NCI-H748 treated with DMSO at 0.1 percent for 48 hours (cell line): ENCODE measurements at places on chromosomes 13 and 19.

DNA sequence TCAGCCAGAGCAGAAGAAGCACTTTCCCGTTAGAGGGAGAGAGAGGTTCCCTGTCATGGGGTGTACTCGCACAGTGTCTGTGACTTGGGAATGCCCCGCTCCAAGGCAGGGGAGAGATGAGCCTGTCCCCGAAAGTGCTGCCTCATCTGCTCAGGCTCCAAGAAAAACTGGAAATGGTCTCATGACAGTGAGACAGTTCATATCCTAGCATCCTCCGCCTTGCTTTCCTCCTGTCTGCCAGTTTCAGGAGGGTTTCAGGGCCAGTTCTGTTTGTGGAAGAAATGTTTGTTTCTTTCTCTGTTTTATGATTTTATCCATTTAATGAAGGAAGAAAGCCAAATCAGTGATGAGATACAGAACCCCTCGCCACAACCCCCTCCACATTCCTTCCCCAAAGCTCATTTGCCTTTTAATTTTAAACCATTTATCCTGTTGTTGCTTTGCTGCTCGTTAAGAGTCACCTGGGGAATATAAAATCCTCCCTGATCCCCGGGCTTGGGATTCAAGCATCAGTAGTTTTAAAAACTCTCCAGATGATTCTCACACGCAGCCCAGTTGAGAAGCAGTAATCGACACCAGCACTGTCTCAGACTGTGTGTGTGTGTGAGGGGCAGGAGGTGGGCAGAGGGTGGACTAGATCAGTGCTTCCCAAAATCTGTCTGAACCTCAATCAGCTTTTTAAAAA lies 144.6 kb upstream of the UBL3 start:
- DNase-seq, result no peak

GRCh38 chr13:30906411-30907051 lies 460 bp downstream of the MEDAG start:
- peak; percentile 25 for DNase-seq

- peak; percentile 81 for DNase-seq
These were observed at the start of gene CRYL1 for GRCh38 chr13:20525601-20526544. Gene CRYL1 (minus strand): TSS chr13:20525857. CDS start chr13:20525794, 63 bp downstream.

GRCh38 chr13:44156294-44156658 lies 217.3 kb upstream of the SERP2 start:
- DNase-seq, result no peak

- DNase-seq, result no peak
These were observed 14.7 kb upstream of the SIGLEC6 start for GRCh38 chr19:51546107-51546649.

DNA sequence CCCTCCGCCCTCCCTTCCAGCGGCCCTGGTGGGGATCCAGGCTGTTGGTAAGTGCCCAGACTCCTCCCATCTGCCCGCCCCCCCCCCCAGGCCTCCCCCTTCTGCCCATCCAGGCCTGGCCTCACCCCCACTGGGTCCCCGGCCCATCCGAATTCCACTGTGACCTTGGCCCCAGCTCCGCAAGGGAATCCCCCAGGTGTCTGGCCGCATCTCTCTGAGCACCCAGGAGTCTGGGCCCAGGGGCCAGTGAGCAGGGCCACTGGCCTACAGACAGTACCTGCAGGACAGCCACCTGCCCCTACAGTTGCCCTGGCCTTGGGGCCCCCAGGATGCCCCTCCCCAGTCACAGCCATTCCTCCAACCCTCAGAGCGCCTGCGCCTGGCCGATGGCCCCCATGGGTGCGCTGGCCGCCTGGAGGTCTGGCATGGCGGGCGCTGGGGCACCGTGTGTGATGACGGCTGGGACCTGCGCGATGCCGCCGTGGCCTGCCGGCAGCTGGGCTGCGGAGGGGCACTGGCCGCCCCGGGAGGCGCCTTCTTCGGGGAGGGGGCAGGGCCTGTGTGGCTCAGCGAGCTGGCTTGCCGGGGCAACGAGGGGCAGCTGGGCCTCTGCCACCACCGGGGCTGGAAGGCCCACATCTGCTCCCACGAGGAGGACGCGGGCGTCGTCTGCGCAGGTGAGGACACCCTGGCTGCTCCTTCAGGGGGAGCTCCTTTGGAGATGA lies 912 bp downstream of the SSC5D start:
- DNase-seq, result no peak

DNA sequence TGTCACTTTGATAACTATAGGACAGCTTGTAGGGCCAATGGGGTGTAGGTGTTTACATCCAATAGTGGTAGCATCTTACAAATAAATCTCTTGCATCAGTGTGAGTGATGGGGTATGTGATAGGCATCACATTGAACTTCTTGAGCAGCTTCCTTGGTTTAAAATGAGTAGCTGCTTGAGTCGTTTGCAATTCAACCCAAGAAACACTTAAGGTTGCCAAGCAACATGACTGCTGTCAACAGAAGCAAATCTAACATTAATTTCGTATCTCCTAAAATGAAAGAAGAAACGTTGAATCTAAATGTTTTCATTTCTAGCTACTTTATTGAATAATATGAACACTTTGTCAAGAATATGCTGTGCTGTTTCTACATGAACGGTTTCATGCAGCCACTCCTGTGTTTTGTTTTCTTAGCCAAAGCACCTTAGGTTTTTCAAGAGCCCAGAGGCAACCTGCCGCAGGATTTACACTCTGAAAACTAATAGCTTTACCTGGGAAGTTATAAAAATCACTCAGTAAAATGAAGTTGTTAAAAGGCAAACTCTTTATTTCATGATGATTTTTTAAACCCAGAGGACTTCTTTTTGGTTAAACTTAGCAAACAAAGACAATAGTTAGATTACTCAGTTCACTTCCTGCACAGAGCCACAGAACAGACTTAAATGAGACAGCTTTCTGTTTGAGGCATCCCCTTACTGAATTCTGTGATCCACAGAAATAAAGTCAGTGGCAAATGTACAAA lies 305.2 kb downstream of the MTUS2 start:
- no peak for DNase-seq

DNA sequence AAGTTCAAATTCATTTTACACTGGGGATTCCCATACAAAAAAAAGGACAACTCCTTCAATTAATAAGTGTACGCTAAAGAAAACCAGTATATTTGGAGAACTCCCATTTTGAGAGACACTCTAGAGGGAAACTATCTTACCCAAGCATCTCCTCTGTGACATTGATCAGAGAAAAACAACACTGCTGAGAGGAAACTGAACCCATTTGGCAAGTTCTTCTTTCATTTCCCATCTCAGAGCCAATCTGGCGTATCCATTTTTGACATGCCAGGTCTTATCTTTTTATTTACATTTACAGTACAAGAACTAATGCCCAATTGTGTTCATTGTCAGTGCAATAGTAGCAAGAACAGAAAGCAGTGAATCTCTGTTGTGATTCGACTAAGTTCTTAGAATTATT lies 30.1 kb downstream of the LIG4 start:
- DNase-seq, result no peak

- no peak for DNase-seq
These were observed 46.1 kb upstream of the DCUN1D2 start for GRCh38 chr13:113536461-113537110.

DNA sequence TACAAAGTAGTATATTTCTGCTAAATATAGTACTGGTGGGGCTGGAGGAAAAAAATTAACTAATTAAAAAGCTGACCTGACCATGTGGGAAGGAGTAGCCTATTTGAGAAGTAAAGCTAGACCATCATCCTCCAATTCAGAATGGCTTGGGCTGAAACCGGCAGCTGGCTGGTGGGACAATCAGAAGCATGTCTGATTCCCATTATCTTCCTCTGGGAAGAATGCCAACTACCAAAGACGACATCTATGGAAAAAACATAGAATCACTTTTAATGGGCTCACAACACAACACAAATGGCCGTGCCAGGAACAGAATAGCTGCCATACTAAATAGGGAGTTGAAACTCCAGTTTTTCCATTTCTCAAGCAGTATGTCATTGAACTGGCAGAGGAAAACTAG lies 120.4 kb upstream of the FREM2 start:
- DNase-seq, result peak; percentile 94

DNA sequence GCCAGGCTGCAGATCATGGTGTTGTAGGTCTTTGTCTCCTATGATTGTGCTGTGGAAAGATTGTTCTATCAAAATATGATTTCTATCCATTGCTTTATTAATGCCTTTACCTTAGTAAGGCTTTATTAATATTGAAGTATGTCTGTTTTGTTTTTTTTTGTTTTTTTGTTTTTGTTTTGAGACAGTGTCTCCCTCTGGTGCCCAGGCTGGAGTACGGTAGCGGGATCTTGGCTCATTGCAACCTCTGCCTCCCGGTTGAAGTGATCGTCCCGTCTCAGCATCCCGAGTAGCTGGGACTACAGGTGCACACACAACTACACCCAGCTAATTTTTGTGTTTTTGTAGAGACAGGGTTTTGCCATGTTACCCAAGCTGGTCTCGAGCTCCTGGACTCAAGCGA lies 7.7 kb downstream of the IRGC start:
- no peak for DNase-seq

GRCh38 chr19:14418856-14419105 lies 360 bp downstream of the DDX39A start:
- no peak for DNase-seq

- DNase-seq, result no peak
These were observed 109.2 kb downstream of the OLFM4 start for GRCh38 chr13:53137779-53138178.

DNA sequence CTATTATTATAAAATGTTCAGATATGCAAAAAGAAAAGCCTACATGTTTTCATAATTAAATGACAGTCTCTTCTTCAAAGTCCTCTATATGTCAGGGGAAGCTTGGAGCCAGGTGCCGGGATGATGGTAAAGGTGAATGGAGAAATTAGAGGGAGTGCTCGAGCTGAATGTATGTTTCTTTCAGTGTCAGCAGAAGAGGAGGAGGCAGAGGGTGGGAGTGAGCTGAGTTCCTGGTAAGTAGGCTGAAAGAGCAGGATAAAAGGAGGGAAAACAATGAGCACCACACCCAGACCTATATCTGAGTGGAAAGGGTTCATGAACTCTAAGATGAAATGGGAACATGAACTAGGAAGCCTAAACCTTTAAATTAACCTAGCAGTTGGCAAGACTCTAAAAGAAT lies 307.6 kb upstream of the NBEA start:
- DNase-seq, result no peak

GRCh38 chr13:93646245-93646644 lies 419.6 kb downstream of the GPC6 start:
- DNase-seq, result no peak
